NCI-H2107 (cell line): ENCODE measurements at places on chromosomes 2 and 18.

DNA sequence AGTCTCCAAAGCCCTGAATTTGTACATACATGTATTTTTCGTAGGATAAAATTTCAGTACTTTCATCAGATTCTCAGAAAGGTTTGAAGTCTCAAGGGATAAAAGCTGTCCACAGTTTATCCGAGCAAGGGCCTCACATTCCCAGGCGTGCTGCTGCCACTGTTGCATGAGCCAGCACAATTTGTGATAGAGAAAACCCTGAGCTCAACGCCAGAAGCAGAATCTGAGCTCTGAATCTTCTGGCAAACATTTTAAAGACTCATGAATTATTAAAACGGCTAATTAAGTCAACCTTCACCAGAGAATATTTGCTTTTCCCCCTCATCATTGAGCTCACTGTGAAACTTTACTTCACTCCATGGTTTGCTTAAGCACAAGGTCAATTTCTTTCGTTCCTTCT lies 38.5 kb upstream of the STPG4 start:
- no peak for DNase-seq

- no peak for DNase-seq
Observed at GRCh38 chr18:48877941-48878340, 72.8 kb downstream of the SMAD7 start.

DNA sequence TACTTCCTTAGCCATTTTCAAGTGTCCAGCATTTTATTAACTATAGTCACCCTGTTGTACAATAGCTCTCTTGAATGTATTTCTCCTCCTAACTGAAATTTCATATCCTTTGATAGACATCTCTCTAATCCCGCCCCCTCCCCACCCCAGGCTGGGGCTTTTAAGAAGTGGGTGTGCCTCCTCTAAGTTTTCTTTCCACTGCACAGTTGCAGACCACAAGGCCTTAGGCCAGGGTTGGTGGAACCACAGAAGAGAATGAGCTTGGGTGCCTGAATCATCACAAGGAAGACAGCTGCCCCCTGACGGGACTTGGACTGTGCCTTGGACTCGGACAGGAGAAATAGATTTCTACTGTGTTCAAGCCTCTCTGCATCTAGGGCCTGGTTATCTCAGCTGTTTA lies 193.4 kb downstream of the HAUS1 start:
- no peak for DNase-seq

DNA sequence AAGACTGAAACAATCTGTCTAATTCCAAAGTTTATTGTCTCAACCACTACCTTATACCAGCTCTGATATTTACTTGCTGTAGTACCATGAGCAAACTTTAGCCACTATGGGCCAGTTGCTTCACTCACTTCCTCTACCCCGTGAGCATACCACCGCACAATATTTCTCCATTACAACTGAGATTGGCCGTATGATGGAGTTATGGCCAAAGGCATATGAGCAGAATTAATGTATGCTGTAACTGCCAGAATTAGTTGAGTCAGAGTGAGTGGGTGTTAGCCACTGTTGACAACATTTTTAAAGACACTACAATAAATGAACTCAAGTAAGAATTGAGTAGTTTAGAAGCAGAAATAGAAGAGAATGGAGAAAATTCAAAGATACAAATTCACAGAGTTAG lies 69.7 kb downstream of the LRATD1 start:
- no peak for DNase-seq

DNA sequence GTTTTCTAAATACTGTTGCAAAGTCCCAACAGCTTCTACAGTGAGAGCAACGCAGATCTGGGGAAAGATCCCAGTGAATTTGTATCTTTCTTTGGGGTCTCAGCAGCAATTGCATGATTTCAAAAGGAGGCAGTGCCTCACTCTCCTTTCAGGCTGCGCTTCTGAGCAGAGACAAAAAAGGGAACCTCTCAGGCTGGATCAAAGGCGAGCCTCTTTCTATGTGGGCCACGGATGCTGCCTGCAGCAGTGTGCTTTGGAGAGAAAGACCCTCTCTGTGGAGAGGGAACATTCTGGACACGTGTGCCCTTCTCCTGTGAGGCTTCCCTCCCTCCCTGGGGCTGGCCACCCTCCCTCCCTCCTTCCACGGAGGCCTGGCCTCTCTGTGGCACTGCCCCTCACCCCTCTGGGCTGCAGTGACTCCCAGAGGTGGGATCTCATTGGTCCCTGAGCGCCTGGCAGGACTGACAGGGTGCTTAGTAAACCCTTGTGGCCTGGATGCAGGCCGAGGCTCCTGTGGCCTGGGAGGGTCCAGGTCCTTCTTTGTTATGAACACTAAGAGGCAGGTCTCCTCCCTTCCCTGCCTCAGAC lies 21.6 kb upstream of the PDIA6 start:
- no peak for DNase-seq

GRCh38 chr2:23055251-23055650 lies 329.7 kb upstream of the KLHL29 start:
- DNase-seq = no peak
